ENCODE measurements at places on chromosomes 2 and 18.

DNA sequence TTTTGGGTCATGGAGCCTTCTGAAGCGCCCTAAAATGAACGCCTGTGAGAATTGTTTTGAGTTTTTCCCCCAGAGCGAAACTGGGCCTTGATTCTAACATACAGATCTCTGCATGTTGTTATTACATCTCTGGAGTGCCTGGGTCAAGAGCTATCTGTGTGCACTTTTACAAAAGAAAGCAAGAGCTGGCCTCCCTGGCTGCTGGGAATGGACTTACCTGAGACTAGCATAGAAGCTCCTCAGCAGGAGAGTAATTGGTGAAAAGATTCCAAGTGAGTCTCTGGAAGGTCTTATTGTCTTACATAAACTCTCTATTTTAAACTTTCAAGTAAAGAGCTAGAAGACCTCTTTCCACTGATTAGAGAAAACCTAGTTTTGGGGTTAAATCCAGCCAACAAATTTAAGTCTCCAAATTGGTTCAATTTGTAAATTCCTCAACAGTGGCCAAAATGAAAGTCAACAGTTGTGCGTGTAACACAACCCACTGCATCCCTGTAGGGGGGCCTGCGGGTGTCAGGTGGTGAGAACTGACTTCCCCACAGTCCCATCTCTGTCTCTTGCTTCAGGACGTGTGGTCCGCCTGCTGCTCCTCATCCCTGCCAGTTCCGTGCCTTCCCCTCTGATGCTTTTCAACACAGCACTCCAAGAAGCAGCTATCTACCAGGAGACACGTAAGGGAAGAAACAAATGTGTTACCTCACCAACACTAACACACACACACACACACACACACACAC is 206.1 kb downstream of the SH3BP4 start:
- DNase-seq: no peak

GRCh38 chr2:99488539-99489062 is 1.2 kb downstream of the REV1 start:
- peak; percentile 9 for DNase-seq

GRCh38 chr2:96241227-96241626 is 24.6 kb downstream of the TMEM127 start:
- no peak for DNase-seq

- DNase-seq: no peak
Measured at GRCh38 chr2:152492911-152493310, 157.9 kb downstream of the FMNL2 start.

DNA sequence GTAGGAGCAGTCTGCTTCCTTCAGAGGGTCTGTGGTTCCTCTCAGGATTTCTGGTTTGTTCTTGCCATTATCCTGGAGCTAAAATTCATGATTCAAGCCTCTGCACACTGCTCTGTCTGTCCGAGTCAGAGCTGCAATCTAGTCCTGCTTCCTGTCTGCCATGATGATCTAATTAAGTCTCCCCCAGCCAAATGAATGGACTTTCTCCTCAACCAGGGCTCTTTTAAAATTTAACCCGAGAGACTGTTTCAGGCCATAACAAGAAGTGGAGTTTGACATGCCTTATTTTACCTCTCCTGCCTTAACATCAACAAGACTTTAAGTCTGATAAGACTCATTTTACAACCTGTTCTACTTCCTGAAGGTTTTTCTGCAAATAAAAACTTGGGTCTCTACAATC is 1009.6 kb upstream of the DDX18 start:
- DNase-seq: no peak

GRCh38 chr18:56321470-56321869 is 316.9 kb downstream of the TXNL1 start:
- DNase-seq: no peak

DNA sequence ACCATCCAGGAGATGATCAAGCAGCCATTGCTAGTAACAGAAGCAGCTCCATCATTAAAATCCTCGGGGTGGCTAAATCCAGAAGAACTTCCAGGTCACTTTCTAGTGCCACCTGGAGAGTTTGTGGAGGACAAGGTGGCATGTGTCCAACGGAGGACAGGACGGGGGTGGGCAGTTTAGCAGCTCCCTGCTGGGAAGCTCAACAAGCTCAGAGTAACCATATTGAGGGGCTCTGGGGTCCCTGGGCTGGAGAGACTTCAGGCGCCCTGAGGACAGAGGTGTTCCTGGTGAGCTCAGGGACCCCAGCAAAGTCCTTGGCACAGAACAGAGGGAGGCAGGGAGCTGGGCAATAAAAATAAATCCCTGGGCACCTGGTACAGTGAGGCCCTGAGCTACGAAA is 140.0 kb upstream of the FHL2 start:
- DNase-seq: no peak

GRCh38 chr2:120258196-120258595 is 5.5 kb downstream of the RALB start:
- DNase-seq: no peak

DNA sequence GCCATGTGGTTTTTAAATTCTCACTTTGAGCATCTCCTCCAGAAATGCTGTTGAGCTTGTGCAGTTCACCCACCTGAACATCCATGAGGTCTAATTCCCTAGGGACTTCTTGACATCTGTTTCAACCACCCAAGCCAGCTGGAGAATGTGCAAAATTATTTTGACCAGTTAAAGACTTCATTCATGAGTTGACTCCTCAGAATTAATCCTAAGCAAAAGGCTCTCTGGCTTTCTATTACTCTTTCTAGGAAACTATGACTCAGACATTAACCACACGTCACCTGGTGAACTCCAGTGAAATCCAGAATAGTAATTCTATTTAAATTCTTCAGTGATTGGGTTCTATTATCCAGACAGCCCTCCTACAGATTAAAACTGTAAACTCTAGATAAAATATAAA is 247.5 kb downstream of the NBAS start:
- no peak for DNase-seq

GRCh38 chr2:236393101-236393500 is 128.9 kb upstream of the ASB18 start:
- DNase-seq: no peak

- no peak for DNase-seq
Measured at GRCh38 chr2:42651057-42651456, 82.6 kb downstream of the MTA3 start.

GRCh38 chr2:226618875-226619605 is 180.6 kb downstream of the IRS1 start:
- no peak for DNase-seq

DNA sequence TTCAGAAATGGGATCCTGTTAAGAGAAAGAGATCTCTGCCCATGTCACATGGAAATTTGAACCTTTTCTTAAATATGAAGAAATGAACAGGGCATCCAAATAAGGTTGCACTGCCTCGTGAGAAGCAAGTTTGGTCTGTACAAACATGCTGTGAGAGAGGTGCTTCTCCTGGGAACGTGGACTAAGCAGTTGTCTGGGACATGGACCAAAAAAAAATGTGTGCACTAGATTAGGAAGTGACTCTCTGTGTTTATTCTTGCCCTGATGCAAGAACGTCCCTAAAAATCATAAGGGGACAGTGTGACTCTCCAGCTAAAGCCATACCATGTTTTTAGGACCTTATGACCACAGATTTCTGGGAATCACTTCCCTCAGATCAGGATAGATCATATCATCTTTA is 23.7 kb upstream of the GCG start:
- DNase-seq: no peak

DNA sequence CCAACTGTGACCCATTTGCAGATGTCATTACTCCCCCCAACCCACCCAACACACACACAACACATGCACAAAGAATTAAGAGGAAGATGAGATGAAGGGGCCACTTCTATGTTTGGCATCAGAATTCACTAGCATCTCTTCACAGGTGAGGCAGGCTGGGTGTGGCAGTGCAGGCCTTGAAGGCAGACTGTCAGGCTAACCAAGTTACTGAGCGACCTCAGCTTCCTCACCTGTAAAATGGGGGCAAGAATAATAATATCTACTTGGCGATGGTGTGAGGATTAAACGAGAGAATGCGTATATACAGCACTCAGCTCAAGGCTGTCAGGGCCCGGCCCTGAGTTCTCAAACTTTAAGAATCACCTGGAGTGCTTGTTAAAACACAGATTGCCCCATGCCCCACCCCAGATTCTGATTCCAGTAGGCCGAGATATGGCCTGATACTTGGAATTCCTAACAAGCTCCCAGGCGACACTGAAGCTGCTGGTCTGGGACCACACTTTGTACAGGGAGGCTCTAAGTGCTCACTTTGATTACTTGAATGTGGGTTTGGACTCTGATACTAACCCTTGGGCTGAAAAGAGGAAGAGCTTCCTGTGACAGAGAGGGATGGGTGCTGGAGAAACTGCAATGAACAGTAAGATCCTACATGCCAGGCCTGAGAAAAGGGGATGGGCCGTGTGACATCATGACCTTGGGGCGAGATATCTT is 1.1 kb downstream of the ACTG2 start:
- DNase-seq: no peak

DNA sequence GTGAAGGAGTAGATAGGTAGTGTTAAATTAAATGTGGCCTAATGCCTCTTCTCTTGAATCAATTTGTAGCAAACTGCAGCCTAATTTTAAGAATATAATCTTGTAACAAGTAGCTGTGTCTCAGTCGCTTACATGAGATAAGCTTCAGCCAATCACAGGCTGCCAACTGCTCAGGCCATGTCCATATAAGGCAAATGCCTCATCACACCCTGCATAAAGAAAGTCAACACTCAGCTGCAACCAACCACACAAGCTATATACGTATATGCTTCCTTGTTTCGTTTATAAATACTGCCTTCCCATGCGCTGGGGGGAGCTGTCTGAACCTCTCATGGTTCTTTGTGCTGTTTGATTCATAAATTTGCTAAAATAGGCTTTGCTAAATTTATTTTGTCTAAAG is 476.3 kb downstream of the TRIB2 start:
- DNase-seq: no peak

DNA sequence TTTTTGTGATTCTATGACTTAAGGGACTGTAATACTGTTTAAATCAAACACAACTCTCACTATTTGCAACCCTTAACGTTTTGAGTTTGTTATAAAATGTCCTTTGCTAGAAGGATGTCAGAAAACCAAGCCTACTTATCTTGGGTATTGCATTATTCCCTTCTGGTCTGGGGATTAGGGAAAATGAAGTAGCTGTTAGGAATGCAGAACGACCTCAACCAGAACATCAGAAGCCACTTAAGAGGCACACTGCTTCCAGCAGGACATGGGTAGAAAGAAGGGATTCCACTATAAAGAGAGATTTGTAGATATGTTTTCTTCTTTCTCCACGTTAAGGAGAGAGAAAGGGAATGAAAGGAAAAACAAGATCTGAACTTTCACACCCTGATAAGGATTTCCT is 101.2 kb downstream of the SETBP1 start:
- no peak for DNase-seq

DNA sequence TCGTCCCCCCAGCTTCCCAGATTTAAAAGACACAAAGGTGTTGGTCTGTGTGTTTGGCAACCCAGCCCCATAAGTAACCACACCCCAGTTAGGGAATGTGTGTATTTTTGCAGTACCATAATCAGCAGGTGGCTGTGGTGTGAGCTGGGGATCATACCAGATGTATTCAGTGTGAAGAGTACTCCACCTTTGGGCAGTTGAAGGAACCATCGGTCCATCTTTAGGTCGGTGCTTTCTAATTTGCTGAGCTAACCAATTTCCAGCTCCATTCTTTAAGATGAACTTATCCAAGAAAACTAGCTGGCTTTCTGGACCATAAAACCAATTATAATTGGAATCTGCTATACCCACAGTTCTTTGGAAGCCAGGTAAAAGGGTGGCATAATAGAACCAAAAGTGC is 3.2 kb downstream of the DSEL start:
- no peak for DNase-seq

- no peak for DNase-seq
Measured at GRCh38 chr2:69798909-69799526, 30.4 kb upstream of the GMCL1 start.

DNA sequence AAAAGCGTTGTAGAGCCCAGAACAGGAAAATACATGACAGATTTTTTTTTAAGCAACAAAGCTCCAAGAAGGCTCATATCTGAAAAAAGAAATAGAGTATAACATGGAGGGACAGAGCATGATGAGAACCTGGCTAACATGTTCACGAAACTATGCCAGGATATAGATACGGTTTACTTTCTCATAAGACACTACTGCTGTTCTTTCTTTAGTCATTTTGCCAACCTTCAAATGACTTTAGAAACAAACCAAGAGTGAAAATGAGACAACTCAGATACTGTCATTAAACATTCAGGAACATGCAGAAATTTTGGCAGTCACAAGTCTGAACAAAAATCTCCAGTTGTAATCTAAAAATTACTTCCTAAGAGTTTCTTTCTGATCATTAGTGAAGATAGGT is 14.3 kb downstream of the LPIN2 start:
- DNase-seq: no peak

GRCh38 chr2:112055730-112056625 is 909 bp downstream of the TMEM87B start:
- peak; percentile 88 for DNase-seq

GRCh38 chr2:110126906-110127305 is 11.3 kb upstream of the MALL start:
- DNase-seq: no peak

DNA sequence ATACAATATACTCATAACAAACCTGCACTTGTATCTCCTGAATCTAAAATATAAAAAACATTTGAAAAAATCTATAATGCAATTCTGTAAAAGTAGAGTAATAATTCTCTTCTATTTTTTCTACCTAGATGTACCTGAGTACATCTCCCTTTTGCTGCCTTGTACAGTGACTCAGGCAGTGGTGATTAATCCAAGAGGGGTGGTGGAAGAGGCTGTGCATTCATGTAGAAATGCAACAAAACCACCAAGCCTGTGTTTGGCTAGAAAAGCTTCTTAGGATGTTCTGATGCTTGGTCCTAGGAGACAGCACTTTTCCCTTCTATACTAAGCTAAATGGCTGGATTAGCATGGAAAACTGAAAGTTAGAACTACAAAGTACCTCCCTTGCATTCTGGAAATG is 245.8 kb downstream of the DPP10 start:
- no peak for DNase-seq

GRCh38 chr2:32838418-32838817 is 108.3 kb upstream of the LTBP1 start:
- DNase-seq: peak; percentile 24

GRCh38 chr2:48118895-48119294 is 212.6 kb upstream of the FBXO11 start:
- no peak for DNase-seq

DNA sequence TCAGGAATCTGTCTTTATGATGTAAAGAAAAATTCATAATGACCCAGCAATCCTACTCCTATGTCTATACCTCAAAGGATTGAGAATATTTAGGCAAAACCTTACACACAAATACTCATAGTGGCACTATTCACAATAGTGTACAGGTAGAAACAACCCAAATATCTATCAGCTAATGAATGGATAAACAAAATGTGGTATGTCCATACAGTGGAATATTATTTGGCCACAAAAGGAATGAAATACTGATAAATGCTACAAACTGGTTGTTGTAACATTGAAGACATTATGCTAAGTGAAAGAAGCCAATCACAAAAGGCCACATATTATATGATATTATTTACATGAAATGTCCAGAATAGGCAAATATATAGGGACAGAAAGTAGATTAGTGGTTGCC is 24.7 kb downstream of the PDK1 start:
- DNase-seq: no peak

GRCh38 chr2:235811446-235812184 is 317.8 kb downstream of the AGAP1 start:
- DNase-seq: no peak

- DNase-seq: peak; percentile 0
Measured at GRCh38 chr18:21242141-21242779, at the start of gene GREB1L. Gene GREB1L, plus strand, starts transcription at chr18:21242232. Its CDS starts 141,287 bp downstream, at chr18:21383519.

GRCh38 chr2:241465543-241465942 is 42.8 kb downstream of the STK25 start:
- no peak for DNase-seq
